ENCODE measurements at places on chromosomes 4 and X. TPM values are rescaled to one million over a fixed set of nuclear protein-coding genes. Genes with fewer than 3 reads are reported as not detected.

The EGFL6 gene
- total RNA-seq = not detected

The BMPR1B gene
- 0.93 TPM for total RNA-seq

The SLITRK4 gene
- not detected for total RNA-seq

The RHOXF2 gene
- total RNA-seq = not detected

The ESX1 gene
- total RNA-seq = not detected

The ZNF595 gene
- 5.4 TPM for total RNA-seq

The CENPVL2 gene
- not detected for total RNA-seq

The TMEM47 gene
- 9.4 TPM for total RNA-seq

The ARHGAP36 gene
- not detected for total RNA-seq

The SSX3 gene
- total RNA-seq = not detected

The F8A2 gene
- 7.7 TPM for total RNA-seq

The HTR2C gene
- not detected for total RNA-seq

The RASGEF1B gene
- total RNA-seq = 23.6 TPM

The DKK2 gene
- not detected for total RNA-seq

The FGFR3 gene
- total RNA-seq = 48.5 TPM

The CT83 gene
- total RNA-seq = not detected

The ODAPH gene
- total RNA-seq = not detected

The HMGN5 gene
- total RNA-seq = 2.5 TPM

The SORCS2 gene
- 0.35 TPM for total RNA-seq

The IL3RA gene
- total RNA-seq = 0.40 TPM

The ZNF630 gene
- total RNA-seq = 1.1 TPM

The EDA gene
- 2.5 TPM for total RNA-seq

The TIGD2 gene
- 14.4 TPM for total RNA-seq

The PABPC1L2A gene
- total RNA-seq = not detected

The ZCCHC12 gene
- total RNA-seq = not detected

The UCHL1 gene
- 1.0 TPM for total RNA-seq

The RAB33B gene
- 12.4 TPM for total RNA-seq

The IL13RA2 gene
- total RNA-seq = 0.88 TPM

The MAGEE1 gene
- total RNA-seq = 0.18 TPM

The MAGEA9B gene
- total RNA-seq = not detected

The SLC9A6 gene
- 3.2 TPM for total RNA-seq

The TBX22 gene
- total RNA-seq = not detected

The EDA2R gene
- 0.15 TPM for total RNA-seq

The IL21 gene
- total RNA-seq = not detected

The WDR17 gene
- total RNA-seq = 0.23 TPM

The CENPU gene
- total RNA-seq = 1.6 TPM

The ENOX2 gene
- 7.1 TPM for total RNA-seq

The IBSP gene
- not detected for total RNA-seq

The CT45A2 gene
- total RNA-seq = not detected

The HAND2 gene
- total RNA-seq = 8.9 TPM

The CLCN4 gene
- total RNA-seq = 9.6 TPM

The PDZD4 gene
- 0.91 TPM for total RNA-seq

The ARX gene
- total RNA-seq = not detected

The PIR gene
- total RNA-seq = 19.3 TPM

The CPLX1 gene
- 1.5 TPM for total RNA-seq

The LNX1 gene
- total RNA-seq = 7.0 TPM

The UGT2A1 gene
- 0.18 TPM for total RNA-seq

The SHOX gene
- total RNA-seq = not detected

The SH2D1A gene
- total RNA-seq = 0.70 TPM

The FAT1 gene
- 33.4 TPM for total RNA-seq

The ZDHHC15 gene
- 0.13 TPM for total RNA-seq

The TGIF2LX gene
- total RNA-seq = not detected

The XK gene
- 1.5 TPM for total RNA-seq

The SPANXN2 gene
- total RNA-seq = not detected

The GYPE gene
- total RNA-seq = not detected

The CENPE gene
- total RNA-seq = 0.53 TPM

The POLN gene
- total RNA-seq = 2.2 TPM

Measured in left lobe of liver (tissue), 2 donors.